Cardiac fibroblast (primary cell): ENCODE measurements at places on chromosomes 6 and 20.

- DNase-seq, result peak; percentile 76
Measured at GRCh38 chr20:1324598-1325172, 4.3 kb downstream of the SDCBP2 start.

- no peak for DNase-seq
Measured at GRCh38 chr6:24631671-24632070, 14.3 kb downstream of the KIAA0319 start.

DNA sequence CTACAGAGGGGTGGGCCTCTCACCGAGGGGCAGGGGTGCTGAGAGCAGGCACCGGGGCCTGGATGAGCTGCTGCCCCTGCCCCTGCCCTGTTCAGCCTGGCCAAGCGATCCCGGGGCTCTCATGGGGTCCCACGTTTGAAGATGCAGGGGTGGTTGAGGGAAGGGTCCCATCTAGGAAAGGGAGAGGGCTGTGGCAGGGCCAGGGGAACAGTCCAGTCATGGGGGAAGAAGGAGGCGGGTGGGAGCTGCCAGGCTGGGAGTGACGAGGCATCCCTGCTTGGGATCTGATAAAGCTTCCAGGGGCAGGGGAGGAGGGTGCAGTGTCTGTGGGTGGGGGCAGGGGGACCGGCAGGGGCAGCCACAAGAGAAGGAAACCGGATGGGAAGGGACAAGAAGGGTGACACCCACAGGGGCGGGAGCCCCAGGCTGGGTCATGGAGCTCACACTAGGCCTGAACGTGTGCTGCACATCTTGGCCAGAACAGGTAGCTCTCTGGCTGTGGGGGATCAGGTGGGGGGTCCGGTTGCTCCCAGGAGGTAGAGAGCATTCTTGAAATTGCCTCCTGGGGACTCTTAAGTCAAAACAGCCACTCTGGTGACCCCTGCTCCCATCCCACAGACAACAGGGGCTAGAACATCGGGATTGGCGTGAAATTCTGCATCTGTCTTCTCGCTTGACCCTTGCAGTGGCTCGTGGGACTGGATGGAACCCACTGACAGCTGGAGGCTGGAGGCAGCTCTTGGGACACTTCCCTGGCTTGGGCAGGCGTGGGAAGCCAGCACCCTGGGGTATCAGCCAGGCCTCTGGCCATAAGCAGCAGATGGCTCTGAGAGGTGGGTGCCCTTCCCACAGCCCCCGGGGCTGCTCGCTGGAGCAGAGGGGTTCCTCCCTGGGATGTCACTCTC, 58.0 kb upstream of the GATA5 start:
- DNase-seq, result no peak

- DNase-seq, result no peak
Measured at GRCh38 chr6:40485300-40485699, 101.9 kb downstream of the LRFN2 start.

- DNase-seq, result no peak
Measured at GRCh38 chr20:41786158-41786557, 168.0 kb upstream of the CHD6 start.

GRCh38 chr6:53066077-53066417, 843 bp downstream of the FBXO9 start:
- peak; percentile 22 for DNase-seq

DNA sequence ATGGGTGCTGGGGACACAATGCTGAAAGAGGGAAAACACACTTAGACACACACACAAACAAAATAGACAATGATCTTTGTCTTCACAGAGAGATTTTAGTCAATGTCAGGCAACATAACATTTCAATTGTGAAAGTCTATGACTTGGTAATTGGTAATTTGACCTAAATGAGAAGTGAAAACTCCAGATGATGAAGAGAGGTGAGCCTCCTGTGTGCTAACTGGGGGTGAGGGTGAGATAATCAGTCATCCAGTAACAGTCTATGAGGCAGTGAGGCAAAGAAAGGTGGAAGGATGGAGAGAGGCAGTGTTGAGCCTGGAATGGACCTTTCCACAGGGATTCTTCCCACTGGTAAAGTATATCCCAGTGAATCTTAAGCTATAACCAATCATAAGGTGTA, 744.2 kb downstream of the MAFB start:
- DNase-seq, result no peak

DNA sequence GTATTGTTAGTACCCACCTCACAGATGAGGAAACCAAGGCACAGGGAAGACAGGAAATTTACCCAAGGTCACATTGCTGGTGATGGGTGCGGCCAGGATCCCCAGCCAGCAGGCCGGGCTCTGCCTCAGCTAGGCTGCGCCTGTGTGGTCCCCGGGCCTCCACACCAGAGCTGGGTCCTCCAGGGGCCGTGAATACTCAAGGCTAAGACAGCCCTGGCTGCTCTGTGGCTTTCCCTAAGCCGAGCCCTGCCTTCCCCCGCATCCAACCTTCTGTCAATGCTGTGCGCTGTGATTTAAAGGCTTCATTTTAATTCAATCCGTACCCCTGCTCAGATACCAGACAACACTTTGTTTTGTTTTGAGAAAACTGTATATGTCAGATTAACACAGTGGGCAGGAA, 246.7 kb downstream of the TTLL2 start:
- DNase-seq, result no peak

- no peak for DNase-seq
Measured at GRCh38 chr20:41526327-41526726, 91.8 kb downstream of the CHD6 start.

GRCh38 chr20:1446536-1446935, 20.1 kb downstream of the NSFL1C start:
- DNase-seq, result no peak

GRCh38 chr6:89079511-89080234, 878 bp upstream of the PNRC1 start:
- peak; percentile 83 for DNase-seq

DNA sequence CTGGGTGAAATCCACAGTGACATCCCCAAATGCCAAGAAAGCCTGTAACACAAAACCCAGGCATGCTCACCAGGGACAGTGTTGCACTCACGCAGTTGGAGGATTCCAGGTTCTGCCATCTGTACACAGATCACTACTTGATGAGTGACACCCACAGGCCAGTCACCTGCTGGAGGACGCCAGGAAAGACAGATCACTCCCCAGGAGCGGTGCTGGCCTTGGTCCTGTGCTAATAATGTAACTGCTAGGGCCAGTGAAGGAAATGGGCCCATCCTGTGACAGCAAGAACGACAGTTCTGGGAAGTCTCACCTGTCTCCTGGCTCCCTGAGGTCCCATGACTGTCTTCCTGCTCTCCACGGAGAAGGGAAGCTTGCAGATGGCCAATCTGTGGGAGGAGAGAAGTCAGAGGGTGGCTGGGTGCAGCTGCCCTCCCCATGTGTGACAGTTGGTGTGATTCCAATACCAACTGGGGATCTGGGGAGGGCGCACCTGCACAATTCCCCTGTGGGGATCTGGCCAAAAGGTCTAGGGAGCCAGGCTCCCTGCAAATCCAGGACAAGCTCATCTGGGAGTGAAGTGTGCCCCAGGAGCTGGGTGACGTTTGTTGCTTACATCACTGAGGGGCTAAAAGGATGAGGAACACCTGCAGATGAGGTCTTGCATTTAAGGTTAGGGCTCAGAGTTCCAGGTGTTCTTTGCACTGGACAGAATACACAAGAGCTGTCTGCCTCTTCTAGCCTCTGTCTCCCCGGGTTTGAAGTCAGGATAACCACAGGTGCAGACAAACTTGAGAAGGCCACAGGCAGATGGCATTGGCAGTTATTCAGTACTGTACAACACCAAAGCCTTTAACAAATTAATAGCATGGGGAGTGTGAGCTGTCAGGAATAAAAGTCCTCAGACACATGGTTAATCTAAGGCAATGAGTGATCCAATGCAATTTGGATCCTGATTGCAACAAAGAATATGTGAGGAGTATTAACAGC, 10.3 kb downstream of the ZNF337 start:
- DNase-seq, result no peak

DNA sequence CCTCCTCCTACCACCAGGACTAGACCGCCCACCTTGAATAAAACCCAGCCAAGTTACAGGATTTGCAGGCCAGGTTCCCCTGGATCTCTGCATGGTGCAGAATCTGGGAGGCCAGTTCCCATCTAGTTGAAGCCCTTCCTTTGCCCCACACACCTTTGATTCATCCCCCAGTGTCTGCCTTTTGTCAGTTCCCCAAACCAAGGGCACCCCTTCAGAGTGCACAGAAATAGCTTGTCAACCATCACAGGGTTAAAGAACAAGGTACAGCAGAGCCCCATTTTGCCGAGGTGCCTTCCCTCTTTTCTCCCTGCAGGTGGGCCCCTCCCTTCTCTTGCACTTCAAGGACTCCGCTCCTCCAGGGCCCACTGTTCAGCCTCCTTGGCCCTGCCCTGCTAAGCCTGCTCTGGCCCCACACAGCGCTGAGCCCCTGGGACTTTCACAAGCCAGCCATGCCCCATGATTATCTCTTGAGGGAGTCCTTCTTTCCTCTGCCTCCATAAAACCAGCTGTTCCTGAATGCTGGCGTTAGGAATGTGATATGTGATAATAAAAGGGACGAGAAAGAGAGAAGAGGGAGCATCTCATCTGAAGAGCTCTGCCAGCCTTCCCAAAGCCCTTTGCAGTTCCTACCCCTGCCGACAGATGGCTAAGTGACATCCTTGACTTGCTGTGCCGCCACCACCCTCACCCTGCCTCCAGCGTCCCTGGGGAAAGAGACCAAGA, 280.3 kb downstream of the CDC5L start:
- DNase-seq, result peak; percentile 36

DNA sequence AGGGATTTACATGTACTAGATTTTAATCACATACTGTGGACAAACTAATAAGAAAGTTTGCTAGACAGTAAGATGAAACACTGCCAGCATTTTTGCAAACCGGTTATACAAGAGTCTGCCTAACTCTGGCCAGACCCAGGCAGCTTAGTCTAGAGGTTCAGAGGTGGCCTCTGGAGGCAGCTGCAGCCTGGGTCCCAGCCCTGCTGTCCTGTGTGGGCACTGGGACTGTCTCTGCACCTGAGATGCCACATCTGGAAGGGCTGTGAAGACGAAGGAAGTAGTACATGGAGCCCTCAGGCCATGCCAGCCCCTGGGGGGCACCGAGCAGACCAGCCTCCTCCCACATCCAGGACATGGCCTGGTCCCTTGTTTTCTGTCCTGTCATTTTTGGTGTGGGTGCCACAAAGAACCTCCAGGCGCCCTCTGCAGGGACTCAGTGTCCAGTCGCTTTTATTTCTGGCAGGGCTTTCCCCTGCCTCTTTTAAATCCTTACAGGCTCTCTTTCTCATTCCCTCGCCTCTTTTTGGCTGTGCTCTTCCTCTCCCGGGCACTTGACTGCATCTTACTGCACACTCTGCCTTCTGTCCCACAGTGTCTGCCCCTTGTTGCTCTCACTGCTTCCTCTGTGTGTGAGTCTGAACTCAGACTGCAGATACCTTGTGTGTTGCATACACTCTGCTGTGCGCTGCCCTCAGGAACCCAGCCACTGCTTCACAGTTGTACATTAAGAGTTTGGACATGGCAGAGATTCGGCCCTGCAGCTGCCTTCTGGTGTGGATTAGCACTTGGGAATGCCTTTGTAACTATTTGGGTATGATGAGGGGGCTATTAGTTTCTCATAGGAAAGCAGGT, 216.7 kb downstream of the ZDHHC14 start:
- peak; percentile 53 for DNase-seq

- DNase-seq, result no peak
Measured at GRCh38 chr6:11791354-11792107, 12.9 kb upstream of the ADTRP start.

GRCh38 chr6:20905377-20905776, 371.1 kb downstream of the CDKAL1 start:
- no peak for DNase-seq

GRCh38 chr6:43408259-43408658, 19.1 kb upstream of the ABCC10 start:
- DNase-seq, result no peak

DNA sequence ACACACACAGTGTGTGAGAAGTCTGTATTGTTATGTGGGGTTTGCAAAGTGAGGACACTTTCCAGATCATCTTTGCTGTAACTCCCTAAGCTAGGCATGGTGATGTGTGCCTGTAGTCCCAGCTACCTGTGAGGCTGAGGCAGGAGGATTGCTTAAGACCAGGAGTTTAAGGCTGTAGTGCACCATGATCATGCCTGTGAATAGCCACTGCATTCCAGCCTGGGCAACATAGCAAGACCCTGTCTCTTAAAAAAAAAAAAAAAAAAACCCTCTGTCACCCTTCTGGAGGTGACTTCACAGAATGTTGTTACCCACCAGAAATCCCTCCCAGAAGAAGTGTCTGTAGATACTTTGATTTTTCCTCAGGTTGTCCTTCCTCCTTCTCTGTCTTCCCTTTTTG, 14.9 kb downstream of the CASS4 start:
- no peak for DNase-seq

GRCh38 chr6:107965746-107966145, 7.7 kb upstream of the SEC63 start:
- DNase-seq, result peak; percentile 60

DNA sequence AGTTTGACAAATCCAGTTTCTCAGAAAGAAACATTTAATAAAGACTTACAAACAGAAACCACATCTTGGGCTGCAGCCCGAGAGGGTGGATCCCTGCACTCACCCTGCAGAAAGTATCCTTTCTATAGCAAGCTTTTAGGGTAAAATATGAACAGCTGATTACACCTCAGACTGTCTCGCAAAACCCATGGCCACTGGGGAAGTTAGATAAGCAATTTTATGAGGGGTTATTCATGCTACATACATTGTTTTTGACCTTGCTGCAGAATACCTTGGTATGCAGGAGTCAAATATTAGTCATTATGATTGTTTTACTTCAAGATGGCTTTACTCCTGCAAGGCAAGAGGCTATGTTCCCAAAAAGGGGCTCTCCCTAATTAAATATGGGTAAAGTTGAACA, 126.9 kb downstream of the OR2B2 start:
- no peak for DNase-seq

- DNase-seq, result no peak
Measured at GRCh38 chr6:166929542-166930189, 26.7 kb downstream of the RNASET2 start.

GRCh38 chr6:87828044-87828443, 126.0 kb upstream of the AKIRIN2 start:
- DNase-seq, result no peak

DNA sequence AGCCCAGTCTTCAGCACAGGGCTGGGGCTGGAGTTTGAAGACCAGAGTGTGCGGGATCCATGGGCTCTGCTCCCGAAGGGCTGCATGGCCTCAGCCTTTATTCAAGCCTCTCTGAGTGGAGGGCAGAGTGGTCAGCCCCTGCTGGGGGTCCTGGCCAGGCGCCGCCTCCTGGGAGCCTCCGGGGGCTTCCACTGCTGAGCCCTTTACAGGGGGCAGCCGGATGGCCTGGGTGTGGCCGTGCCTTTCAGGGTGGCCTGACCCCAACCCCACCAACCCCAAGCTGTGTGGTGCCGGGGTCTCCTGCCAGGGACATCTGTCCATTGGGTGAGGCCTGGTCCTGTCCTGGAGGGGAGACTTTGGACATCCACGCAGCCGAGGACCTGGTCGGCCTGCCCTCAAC, 76.0 kb upstream of the SLCO4A1 start:
- no peak for DNase-seq

DNA sequence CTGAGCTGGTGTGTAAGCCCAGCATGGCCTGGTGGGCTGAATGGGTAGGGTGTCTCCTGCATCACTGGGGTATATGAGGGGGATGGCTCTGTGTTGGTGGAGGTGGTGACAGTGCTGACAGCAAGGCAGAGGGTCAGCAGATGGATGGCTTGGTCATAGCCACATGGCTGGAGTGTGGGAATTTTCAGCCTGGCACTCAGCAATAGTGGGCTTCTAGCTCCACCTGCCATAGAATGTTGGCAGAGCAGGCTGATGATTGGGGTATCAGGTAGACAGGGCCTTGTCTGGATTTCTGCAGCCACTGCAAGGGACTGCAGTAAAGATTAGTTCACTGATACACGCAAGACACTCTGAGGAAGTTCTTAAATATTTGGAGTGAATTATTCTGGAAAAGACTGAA, 137.5 kb upstream of the BACH2 start:
- DNase-seq, result no peak
